ENCODE measurements at places on chromosomes 4 and X. TPM values are rescaled to one million over a fixed set of nuclear protein-coding genes. Genes with fewer than 3 reads are reported as not detected.

Gene GAB1
- total RNA-seq = 63.9 TPM

Gene SSX2B
- total RNA-seq = not detected

Gene TXK
- total RNA-seq = 0.67 TPM

Gene SSX3
- total RNA-seq = not detected

Gene SSR4
- total RNA-seq = 124 TPM

Gene TRIML2
- total RNA-seq = not detected

Gene NPY1R
- total RNA-seq = 13.1 TPM

Gene MYOZ2
- total RNA-seq = 29.0 TPM

Gene GPR34
- not detected for total RNA-seq

Gene CXCL3
- total RNA-seq = not detected

Gene MFAP3L
- 13.2 TPM for total RNA-seq

Gene ODAPH
- total RNA-seq = not detected

Gene SYTL4
- total RNA-seq = 37.5 TPM

Gene STPG2
- 0.81 TPM for total RNA-seq

Gene CABS1
- not detected for total RNA-seq

Gene ADGRG4
- total RNA-seq = not detected

Gene GYPB
- total RNA-seq = not detected

GRCh38 chrX:153539171-153539978 is 21.9 kb downstream of the ATP2B3 start:
- DNase-seq = peak; percentile 70

GRCh38 chr4:158162631-158163030 is 10.2 kb downstream of the GASK1B start:
- DNase-seq = no peak

DNA sequence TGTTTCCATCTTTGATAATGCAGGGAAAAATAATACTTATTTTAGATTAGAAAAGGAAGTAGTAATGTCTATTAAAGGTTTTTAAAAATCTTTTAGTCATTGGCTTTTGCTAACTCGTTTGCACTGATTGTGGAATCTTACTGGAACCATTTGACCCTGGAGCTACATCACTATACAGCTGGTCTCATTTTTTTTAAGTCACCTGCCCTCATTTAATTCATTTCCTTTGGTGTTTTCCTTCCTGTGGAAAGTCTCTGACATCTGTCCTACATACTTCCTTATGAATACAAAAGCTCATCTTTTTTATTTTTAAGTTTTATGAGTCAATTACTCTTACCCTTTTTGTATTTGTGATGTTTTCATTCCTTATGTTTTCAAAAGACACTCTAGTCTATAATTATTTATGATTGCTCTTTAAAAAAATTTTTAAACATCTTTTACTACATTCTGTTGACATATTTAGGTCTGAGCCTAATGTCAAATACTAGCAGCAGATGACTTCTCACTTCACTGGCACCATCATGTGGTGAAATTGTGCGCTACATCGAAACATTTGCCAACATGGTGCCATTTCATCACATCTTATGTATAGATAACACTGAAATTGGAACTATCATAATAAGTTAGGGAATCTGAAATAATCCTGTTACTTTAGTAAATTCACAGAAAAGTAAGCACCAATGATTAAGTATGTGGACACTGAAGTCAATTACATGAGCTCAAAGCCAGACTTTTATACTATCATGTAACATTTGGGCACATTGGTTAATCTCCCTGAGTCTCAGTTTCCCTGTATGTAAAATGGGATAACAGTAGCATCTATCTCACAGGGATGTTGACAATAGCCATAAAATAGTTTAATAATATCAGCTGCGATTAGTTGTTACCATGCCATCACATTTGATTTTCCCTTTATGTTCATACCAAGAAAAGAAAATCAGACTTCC is 9.4 kb upstream of the MMAA start:
- DNase-seq = peak; percentile 85

GRCh38 chr4:139300431-139301112 is 733 bp upstream of the NAA15 start:
- peak; percentile 60 for DNase-seq

- no peak for DNase-seq
Measured at GRCh38 chrX:69795702-69796101, 179.8 kb downstream of the EDA start.

- no peak for DNase-seq
Measured at GRCh38 chr4:4560136-4560535, 18.3 kb upstream of the STX18 start.

DNA sequence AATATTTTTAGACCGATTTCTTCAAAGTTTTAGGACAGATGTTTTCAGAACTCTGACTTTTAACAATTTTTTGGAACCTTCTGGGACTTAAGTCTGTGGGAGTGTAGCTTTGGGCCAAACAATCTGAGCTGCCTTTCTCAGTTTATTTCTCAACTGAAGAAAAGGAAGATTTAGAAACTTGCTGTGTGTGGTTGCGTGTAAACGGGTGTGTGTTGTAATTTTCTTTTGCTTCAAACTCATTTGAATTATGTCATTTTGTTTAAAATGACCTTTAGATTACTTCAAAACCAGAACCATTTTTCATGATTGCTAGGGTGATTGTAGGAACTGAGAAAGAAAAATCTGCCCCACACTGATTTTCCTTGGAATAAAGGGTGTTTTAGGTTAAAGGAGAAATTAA is 577.7 kb upstream of the GALNTL6 start:
- no peak for DNase-seq

- DNase-seq = no peak
Measured at GRCh38 chrX:109519001-109519400, 17.6 kb upstream of the NXT2 start.

DNA sequence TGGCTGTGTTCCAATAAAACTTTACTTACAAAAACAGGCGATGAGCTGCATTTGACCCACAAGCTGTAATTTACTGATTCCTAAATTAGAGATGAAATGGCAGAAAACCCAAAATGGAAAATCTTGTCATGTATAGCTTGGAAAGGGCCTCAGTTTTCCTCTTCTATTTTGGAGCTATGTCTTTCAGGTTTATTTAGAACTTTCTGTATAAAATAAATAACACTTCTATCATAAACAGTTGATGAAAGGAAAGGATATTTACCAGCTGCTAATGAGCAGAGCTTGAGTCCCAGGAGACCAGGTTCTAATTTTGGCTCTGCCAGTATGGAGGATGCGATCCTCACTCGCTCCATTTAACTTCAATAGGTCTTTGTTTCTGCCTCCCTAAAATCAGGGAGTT is 213.5 kb downstream of the LDB2 start:
- no peak for DNase-seq

DNA sequence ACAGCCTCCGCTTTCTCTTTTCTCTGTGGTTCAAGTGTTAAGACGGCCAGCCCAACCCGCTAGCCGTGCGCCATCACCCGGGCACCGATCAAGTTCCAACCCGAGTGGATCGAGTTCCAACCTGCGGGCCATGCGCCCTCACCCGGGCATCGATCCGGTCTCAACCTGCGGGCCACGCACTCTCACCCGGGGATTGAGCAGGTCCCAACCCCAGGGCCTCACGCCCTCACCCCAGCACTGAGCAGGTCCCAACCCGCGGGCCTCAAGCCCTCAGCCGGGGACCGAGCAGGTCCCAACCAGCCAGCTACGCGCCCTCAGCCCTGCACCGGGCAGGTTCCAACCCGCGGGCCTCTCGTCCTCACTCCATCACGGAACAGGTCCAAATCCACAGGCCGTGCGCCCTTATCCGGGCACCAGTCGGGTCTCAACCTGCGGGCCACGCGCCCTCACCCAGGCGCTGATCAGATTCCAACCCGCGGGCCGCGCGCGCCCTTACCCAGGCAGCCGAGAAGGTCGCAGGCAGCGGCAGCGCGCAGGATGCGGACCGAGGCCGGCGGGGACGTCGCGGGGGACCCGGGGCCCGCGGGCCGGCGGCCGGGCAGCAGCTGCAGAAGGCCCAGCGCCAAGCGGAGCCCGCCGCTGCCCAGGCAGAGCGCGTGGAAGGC is 443 bp downstream of the GPR143 start:
- no peak for DNase-seq

- no peak for DNase-seq
Measured at GRCh38 chrX:22126327-22126726, 94.2 kb downstream of the PHEX start.

DNA sequence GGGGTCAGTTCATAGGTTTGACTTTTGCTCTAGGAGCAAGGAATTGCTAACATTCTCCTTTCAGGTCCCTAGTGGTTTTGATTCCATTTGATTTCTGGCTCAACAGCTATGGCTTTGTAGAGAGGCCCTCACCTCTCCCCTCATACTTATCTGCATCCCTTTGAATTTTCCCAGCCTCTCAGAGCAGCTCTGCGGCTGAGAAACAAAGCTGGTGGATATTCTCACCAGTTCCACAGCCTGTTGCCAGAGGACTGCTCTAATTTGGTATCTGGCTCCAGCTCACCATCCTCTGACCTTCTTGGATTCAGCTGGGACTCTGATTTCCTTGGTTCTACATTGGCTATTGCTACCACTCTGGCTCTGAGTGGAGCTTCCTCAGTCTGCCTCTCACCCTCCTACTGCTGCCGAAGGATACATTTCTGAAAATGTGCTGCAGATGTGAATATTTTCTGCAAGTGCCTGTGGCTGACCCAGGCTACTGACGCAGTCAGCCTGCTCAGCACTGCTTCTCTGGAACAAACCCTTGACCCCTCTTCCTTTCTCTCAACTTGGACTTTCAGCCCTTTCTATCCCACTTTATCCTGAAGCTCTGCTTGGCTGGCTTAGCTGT is 110.9 kb upstream of the ENPEP start:
- peak; percentile 44 for DNase-seq

DNA sequence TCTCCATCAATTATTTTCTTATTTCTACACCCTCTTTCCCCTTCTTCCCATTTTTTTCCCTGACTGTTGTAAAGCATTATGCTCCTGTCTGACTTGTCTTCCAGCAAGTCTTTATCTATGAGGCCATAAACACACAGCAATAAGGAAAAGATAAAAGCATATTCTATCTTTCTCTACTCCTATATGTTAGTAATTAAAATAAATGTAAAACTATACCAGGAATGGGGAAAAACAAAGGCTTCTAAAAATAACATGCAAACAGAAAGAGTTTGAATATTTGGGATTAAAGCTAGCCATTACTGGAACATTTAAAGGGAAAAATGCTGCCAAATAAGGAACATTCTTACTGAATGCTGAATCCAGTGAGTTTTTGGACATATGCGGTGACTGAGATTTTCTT is 471.7 kb upstream of the HS3ST1 start:
- DNase-seq = no peak

- no peak for DNase-seq
Measured at GRCh38 chr4:83083925-83084475, 30.5 kb downstream of the PLAC8 start.

DNA sequence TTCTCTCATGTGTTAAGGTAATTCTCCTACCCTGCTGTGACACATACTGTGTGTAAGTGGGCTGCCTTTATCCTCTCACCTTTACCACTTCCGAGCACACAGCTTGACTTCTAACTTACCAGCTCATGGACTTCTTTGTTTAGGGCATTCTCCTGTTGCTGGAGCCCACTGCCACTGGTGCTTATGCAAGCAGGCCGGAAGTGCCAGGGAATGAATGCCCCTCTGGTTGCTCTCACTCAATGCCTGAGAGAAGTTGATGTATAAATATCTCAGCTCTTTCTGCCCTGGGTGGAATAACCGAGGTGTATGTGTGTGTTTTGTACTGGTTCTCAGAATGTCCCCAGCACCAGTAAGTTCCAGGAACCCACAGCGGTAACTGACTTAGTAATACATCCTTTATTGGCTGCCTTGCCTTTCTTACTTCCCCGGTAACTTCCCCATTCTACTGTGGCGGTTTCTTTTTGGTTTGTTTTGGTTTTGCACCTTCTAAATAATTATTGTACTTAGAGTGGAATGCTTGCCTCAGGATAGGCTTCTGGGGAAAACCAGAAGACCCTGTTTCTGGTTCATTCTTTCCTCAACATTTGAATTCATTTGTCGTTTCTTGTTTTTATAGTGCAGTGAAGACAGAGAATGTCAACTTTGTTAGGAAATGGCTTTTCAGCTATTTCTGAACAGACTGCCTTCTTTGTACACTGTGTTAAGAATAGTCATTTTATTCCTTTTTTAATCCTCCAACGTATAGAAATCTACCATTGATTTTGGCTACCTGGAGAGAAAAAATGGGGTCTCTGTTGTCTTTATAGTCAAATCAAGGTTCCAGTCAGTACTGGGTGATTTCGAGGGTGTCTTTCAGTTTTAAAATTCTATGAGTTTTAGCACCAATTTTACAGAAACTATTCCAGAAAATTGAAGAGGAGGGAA is 45.4 kb downstream of the CXorf58 start:
- DNase-seq = no peak

DNA sequence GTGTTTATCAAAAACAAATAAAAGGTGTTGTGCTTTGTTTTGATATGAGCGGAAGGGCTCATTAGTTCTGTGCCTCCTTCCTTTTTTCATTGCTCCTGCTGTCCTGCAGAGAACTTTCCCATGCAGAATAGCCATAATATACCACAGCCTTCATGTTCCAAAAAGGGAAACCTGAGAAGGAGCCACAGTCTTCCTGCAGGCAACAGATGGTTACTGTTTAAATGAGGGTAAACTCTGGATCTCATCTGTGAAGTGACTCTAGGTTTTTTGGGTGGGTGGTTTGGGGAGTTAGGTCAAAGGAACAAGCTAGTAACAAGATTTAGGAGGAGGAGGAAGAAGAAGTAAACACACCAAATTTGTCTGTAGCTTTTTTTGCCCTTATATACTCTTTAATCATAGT is 131.8 kb downstream of the BMPR1B start:
- DNase-seq = peak; percentile 5

- no peak for DNase-seq
Measured at GRCh38 chr4:152278172-152278504, 257.8 kb downstream of the FBXW7 start.

GRCh38 chr4:103996637-103997036 is 276.9 kb upstream of the TACR3 start:
- DNase-seq = peak; percentile 66

DNA sequence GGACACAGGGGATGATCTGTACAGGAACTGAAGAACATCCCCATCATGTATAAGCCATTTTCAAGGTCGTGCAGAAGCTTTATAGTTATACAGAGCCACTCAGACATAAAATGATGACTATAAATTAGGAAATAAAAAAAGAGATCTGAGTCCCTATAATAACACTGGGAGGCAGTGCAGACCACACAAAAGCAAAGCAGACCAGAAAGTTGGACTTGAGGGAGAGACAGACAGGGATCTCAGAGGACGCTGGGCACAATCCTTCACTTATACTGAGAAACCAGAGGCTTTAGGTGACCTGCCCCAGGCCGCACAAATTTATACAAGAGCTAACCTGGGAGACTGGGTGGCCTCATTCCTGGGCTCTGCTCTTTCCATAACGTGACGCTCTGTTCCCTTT is 70.5 kb downstream of the HADH start:
- DNase-seq = peak; percentile 50

GRCh38 chr4:143076723-143077122 is 108.0 kb upstream of the USP38 start:
- no peak for DNase-seq

GRCh38 chr4:2930135-2930757 is 33.0 kb downstream of the NOP14 start:
- no peak for DNase-seq

GRCh38 chr4:2432991-2433530 is 14.3 kb downstream of the CFAP99 start:
- DNase-seq = no peak

GRCh38 chr4:153409924-153410501 is 56.1 kb upstream of the TMEM131L start:
- no peak for DNase-seq

GRCh38 chr4:143109376-143109775 is 75.3 kb upstream of the USP38 start:
- no peak for DNase-seq

- no peak for DNase-seq
Measured at GRCh38 chr4:29653221-29653620, 1066.9 kb upstream of the PCDH7 start.

- DNase-seq = peak; percentile 57
Measured at GRCh38 chrX:103343105-103343504, 13.1 kb downstream of the TCEAL7 start.

- DNase-seq = no peak
Measured at GRCh38 chr4:174591243-174592021, 69.1 kb upstream of the HPGD start.
